ENCODE measurements at places on chromosomes 7 and 10. TPM values are rescaled to one million over a fixed set of nuclear protein-coding genes. Genes with fewer than 3 reads are reported as not detected.

MNX1 gene
- 14.5 TPM for total RNA-seq

NANOS1 gene
- total RNA-seq: 22.5 TPM

ELMO1 gene
- not detected for total RNA-seq

NEUROG3 gene
- total RNA-seq: not detected

FKBP6 gene
- not detected for total RNA-seq

NEUROD6 gene
- total RNA-seq: not detected

MCMBP gene
- total RNA-seq: 41.2 TPM

XRCC2 gene
- 0.98 TPM for total RNA-seq

HTRA1 gene
- total RNA-seq: 42.1 TPM

INPP5F gene
- 7.0 TPM for total RNA-seq

ASB13 gene
- 28.8 TPM for total RNA-seq

PON3 gene
- total RNA-seq: not detected

FRAT2 gene
- total RNA-seq: 9.1 TPM

GOLGA7B gene
- 5.1 TPM for total RNA-seq

SYT15B gene
- total RNA-seq: not detected

TRA2A gene
- total RNA-seq: 12.6 TPM

ATRNL1 gene
- total RNA-seq: 137 TPM

KCNMA1 gene
- total RNA-seq: 12.8 TPM

TAS2R41 gene
- total RNA-seq: not detected

PPP2R2D gene
- total RNA-seq: 45.4 TPM

OPN1SW gene
- total RNA-seq: not detected

AKR1C4 gene
- total RNA-seq: not detected

MSS51 gene
- 0.41 TPM for total RNA-seq

INMT gene
- total RNA-seq: not detected

H2BK1 gene
- total RNA-seq: not detected

SLC16A9 gene
- total RNA-seq: 4.9 TPM

DYNC1I1 gene
- not detected for total RNA-seq

CRPPA gene
- total RNA-seq: 2.0 TPM

KCP gene
- total RNA-seq: 5.1 TPM

CABCOCO1 gene
- total RNA-seq: 0.24 TPM

TMEM72 gene
- total RNA-seq: 1.5 TPM

C7orf33 gene
- total RNA-seq: not detected

SLC26A4 gene
- not detected for total RNA-seq

ERLIN1 gene
- total RNA-seq: 33.6 TPM

CLDN4 gene
- total RNA-seq: 414 TPM

MYOF gene
- total RNA-seq: 67.0 TPM

UTF1 gene
- total RNA-seq: not detected

ZNF503 gene
- 11.6 TPM for total RNA-seq

ATP5F1C gene
- 677 TPM for total RNA-seq

CLIP2 gene
- total RNA-seq: 20.5 TPM

CUZD1 gene
- total RNA-seq: not detected

TCAF2 gene
- total RNA-seq: 0.78 TPM

PDE1C gene
- total RNA-seq: 10.2 TPM

ADCY1 gene
- total RNA-seq: not detected

TEX36 gene
- total RNA-seq: not detected

ZNF365 gene
- 10.1 TPM for total RNA-seq

CPXM2 gene
- total RNA-seq: not detected

NUTM2B gene
- 1.5 TPM for total RNA-seq

RARRES2 gene
- 10.6 TPM for total RNA-seq

ADARB2 gene
- total RNA-seq: 0.14 TPM

INTS1 gene
- total RNA-seq: 78.5 TPM

All from Caki2 (cell line).